ENCODE measurements at places on chromosomes 7 and 10.

GRCh38 chr10:117697402-117697801 lies 154.9 kb downstream of the EMX2 start:
- DNase-seq, result no peak

- DNase-seq, result no peak
These were observed 200.2 kb upstream of the SEMA3E start for GRCh38 chr7:83849131-83849530.

GRCh38 chr7:85102813-85103350 lies 84.0 kb downstream of the SEMA3D start:
- no peak for DNase-seq

DNA sequence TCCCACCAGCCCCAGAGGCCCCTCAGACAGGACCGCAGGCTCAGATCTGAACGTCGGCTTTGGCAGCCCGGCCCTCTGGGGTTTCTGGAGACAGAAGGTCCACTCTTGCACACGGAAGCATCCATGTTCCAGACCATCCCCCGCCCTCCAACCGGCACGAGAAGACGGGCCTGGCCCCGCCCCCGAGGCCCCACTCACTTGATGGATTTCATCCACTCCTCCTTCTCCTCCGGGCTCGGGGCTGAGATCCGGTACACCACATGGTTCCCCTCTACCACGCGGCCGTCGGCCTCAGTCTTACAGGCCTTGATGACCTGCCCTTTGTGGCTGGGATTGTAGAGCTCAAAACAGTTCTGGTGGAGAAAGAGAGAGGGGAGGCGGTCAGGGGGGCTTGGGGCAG lies 107.3 kb downstream of the CYTH3 start:
- no peak for DNase-seq

Data from stimulated activated naive CD4-positive, alpha-beta T cell (primary cell).